Left ventricle myocardium superior (tissue), 1 donor: ENCODE measurements at places on chromosomes 16 and 17.

GRCh38 chr16:68665501-68665900 is 20.4 kb downstream of the CDH3 start:
- DNase-seq, result no peak

GRCh38 chr16:88809676-88810165 is 2.0 kb downstream of the APRT start:
- no peak for DNase-seq

GRCh38 chr17:44014133-44014436 is 678 bp downstream of the TMEM101 start:
- DNase-seq, result no peak

- peak; percentile 64 for DNase-seq
These were observed 3.6 kb upstream of the MEOX1 start for GRCh38 chr17:43665084-43665936.

DNA sequence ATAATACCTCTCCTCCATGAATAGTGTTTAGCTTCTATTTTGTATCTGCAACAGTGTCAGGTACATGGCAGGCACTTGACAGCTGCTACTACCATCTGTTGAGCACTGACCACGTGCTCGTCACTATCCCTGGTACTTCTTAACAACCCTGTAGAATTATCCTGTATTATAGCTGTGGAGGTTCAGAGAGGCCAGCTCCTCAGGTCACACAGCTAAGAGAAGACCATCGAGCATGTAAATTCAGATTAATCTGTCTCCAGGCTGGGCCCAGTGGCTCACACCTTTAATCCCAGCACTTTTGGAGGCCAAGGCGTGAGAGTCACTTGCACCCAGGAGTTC is 26.3 kb downstream of the WSB1 start:
- no peak for DNase-seq

- DNase-seq, result peak; percentile 25
These were observed 7.1 kb downstream of the COL1A1 start for GRCh38 chr17:50194140-50194933.

GRCh38 chr16:55149622-55150021 is 174.4 kb upstream of the IRX6 start:
- DNase-seq, result no peak

DNA sequence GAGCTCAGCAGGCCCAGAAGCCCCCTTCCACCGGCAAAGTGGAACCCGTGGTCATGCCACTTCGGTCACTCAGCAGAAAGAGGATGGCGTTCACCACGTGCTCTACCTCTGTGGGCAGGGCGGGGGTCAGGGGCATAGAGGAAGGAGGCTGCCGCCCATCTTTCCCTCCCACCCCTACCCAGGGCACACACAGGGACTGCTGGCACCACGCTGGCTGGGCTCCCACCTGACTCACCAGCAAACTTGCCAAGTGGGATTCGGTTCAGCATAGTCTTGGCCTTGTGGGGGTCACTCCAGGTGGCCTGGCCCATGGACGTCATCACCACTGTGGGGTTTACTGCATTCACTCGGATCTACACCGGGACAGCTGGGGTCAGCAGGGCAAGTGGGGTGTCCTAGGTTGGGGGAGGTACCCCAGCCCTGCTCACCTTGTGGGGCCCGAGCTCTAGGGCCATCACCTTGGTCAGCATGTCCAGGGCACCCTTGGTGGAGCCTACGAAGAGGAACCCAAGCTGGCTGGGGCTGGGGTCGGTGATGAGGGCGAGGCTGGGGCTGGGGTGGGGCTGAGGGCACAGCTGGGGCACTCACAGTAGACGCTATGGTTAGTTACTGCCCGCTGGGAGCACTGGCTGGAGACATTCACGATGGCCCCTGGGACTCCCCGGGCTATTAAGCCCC is 1.4 kb downstream of the DCXR start:
- DNase-seq, result no peak

- DNase-seq, result no peak
These were observed 65.8 kb upstream of the RPH3AL start for GRCh38 chr17:418421-418751.

DNA sequence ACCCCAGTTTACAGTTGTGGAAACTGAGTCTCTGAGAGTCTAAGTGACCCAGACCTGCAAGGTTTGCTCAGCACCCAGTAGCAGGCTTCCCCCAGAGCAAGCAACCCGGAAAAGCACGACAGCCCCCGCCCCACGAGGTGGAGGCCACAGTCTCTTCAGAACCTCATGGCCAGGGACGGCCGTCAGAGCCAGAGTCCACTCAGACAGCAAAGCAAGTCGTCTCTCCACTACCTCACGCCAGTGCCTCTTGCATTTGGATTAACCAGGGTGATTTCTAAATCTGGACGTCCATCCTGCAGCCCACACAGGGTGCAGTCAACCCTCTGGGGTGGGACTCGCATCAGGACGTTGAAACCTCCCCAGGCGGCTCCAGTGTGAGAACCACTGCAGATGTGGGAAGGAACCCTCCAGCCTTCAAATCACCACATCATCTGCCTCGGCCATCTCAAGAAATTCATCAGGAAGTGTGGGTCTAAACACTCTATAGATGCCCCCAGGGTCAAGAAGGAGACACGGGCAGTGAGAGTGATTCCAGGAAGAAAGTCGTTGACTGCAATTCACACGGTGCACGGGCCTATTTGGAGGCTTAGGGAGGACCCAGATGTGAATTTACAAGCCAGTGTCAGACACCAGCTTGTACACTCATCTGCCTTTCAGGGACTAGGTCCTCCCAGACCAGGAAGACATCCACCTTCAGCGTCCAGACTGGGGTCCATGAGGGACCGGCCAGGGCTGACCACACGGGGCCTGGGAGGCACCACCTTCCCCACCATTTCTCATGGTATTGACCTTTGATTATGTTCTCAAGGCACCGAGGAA is 20.2 kb upstream of the RBFOX3 start:
- no peak for DNase-seq

DNA sequence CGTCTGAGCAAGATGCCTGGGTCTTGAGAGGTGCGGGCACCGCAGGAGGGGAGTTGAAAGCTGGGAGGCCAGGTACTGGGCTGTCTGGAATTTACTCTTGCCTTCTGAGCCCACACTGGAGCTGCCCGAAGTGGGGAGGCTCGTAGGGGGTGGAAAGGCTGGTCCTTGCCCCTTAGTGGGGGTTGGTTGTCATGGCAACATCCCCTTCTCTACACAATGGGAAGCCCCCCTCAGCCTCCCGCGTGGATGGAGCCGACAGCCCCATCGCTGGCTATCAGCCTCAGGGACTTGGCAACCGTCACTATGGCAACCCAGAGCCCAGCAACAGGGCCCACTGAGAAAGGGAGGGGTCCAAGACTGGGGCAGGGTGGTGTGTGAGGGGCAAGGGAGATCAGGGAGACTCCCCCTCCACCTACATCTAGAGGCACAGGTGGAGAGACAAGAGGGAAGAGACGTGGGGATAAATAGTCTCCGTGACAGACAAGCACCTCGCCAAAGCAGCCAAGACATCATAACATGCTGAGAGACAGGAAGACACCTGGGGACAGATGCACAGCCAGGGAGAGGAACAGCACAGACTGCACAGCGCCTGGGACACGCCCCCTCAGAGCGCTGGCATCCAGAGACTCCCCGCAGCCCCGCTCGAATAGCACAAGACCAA is 5.3 kb upstream of the DNAH2 start:
- DNase-seq, result no peak

- DNase-seq, result peak; percentile 68
These were observed 8.3 kb upstream of the LPCAT2 start for GRCh38 chr16:55500530-55501011.

GRCh38 chr17:4986403-4986802 is 1.1 kb downstream of the CAMTA2 start:
- DNase-seq, result no peak

DNA sequence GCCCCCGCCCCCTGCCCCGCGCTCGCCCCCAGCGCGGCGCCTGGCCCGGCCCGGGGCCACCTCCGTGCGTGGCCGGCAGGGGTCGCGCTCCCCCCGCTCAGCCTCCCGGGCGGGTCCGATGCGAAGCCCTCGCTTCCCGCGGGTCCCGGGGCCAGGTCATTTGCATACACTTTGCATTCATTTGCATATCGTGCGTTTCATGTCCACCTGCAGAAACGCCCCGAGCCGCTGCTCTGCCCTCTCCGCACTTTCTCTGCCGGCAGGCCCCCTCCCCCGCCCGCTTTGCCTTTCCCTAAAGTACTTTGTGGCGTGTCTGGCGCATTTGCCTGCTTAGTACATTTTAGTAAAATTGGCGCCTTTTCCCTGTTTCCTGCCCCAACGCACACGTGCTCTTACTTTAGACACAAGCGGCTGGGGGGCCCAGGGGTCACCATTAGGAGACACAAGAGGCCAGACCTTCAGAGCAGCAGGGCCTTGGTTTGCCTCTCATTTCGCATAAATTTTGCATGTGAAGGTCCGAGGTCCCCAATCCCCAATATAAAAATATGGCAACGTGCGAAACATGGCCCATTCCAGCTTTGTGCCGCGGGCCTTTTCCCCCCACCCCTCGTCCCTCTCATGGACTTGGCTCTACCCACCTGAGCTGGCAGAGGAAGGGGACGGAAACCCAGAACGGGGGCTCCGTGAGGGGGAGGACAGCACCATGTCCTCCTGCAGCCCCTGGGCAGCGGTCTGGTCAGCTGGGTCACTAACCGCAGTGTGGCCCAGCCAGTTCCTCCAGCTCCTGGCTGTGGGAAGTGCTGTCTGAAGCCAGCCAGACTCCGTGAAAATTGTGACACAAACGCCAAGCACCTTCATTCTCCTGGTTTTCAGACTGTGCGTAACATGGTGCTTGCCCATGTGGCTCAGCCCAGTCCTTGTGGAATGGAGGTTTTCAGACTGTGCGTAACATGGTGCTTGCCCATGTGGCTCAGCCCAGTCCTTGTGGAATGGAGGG is 34.8 kb downstream of the CBFA2T3 start:
- peak; percentile 77 for DNase-seq

DNA sequence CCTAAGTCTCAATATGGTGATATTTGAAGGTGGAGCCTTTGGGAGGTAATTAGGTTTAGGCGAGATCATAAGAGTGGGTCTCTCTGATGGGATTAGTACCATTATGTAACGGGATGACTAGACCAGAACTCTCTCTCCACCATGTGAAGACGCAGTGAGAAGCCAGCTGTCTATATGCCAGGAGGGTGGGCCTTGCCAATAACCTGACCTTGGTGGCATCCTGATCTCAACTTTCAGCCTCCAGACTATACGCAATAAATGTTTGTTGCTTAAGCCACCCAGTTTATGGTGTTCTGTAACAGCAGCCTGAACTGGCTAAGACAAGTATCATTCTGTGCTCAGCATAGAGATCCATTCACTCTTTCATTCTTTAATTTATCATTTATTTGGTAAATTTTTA is 167.2 kb upstream of the CDH11 start:
- DNase-seq, result peak; percentile 39

DNA sequence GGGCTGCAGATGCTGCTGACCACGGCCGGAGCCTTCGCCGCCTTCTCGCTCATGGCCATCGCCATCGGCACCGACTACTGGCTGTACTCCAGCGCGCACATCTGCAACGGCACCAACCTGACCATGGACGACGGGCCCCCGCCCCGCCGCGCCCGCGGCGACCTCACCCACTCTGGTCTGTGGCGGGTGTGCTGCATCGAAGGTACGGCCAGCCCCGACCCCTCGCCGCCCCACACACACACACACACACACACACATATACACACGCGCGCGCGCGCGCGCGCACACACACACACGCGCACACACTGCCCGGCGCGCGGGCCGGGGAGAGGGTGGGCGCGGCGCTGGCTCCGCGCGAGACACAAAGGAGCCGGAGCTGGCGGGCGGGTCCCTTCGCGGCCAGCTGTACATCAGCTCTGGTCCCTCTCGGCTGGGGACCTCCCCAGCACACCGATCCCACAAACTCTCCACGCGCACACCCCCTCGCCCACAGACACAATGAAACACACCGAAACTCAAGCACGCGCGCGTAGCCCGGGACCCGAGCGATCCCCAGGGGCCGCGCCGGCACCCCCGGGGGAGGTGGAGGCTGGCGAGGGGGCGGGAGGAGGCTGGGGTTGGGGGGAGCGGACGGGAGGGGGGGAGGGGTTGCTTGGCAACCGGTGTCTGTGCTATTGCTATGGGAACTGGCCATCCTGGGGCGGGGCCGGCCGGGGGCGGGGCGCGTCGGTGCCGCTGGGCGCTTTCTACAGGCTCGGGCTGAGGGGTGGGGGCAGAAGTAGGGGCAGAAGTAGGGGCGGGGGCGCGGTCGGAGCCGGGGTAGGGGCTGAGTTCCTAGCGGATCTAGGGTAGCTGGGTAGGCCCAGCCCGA is 658 bp downstream of the CACNG4 start:
- DNase-seq, result peak; percentile 37
